Spinal cord (tissue), 10 donors: ENCODE measurements at places on chromosomes 7 and 10. TPM values are rescaled to one million over a fixed set of nuclear protein-coding genes. Genes with fewer than 3 reads are reported as not detected.

DNA sequence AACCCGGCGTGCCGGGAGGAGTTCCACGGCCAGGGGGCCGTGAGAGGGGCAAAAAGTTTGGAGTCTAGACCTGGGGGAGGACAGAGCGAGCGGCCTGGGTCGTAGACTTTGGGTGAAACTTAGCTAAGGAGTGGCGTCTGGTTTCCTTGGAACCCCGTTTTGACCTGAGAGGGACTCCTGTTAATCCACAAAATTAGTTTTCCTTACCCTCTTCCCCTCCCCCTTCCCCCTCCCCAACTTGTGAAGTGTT is 574 bp downstream of the MARCHF5 start:
- DNase-seq, result no peak

DNA sequence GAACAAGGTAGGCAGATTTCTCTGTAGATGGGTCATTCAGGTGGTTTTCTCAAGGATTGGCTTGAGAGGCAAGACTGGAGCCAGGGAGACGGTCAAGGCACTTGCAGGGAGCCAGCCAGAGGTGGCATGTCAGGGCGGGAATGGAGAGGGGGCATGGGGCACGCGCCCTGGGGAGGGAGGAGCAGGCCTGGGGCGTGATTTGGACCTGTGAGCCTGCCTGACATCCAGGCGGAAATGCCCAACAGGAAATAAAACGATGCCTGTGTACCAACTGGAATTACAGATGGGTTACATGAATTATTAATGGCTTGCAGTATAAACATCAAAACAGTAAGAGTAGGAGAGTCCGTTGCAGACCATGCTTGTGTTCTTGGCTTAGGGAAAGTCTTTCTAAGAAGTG is 8.6 kb upstream of the SUN1 start:
- DNase-seq, result peak; percentile 46

Gene OGDHL
- 23.2 TPM for total RNA-seq

DNA sequence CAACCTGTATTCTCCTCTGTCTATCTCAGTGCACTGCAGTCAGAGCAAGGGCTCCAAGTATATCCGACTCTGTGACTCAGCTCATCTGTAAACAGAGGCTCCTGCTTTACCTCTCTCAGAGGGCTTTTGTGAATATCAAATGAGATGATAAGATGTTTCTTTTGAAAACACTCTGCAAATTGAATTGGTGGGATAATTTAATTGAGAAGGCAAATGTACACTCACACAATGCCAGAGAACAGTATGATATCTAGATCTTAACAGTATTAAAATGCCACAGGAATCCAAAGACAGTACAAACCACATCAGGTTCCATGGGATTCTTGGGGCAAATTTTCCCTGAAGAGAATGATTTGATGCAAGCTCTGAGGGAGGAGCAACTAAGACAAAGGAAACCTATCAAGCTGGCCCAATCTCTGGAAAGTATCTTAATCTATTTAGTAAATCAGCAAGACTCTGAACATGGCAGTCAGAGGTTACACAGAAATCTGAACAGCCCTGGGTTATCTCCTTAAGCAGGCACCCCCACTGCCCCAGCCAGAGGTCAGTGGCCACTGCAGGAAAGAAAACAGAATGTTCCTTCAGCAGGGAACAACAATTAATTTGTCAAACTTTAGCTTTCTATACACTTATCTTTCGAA is 45.9 kb downstream of the DOCK4 start:
- DNase-seq, result no peak

Gene CLRN3
- 0.17 TPM for total RNA-seq

- DNase-seq, result no peak
These were observed 669.1 kb upstream of the NRP1 start for GRCh38 chr10:34003561-34003960.

Gene OR2A7
- 2.2 TPM for total RNA-seq

- peak; percentile 9 for DNase-seq
These were observed 165.1 kb downstream of the GLRX3 start for GRCh38 chr10:130301021-130301892.

Gene CFAP43
- total RNA-seq, result 42.5 TPM

- peak; percentile 55 for DNase-seq
These were observed 59.9 kb downstream of the PON1 start for GRCh38 chr7:95264363-95264891.

Gene MYO1G
- total RNA-seq, result 1.4 TPM

- DNase-seq, result no peak
These were observed 87.6 kb downstream of the XRCC2 start for GRCh38 chr7:152588350-152588749.

Gene RAMP3
- 8.9 TPM for total RNA-seq

GRCh38 chr10:121580276-121581116 is 17.7 kb downstream of the FGFR2 start:
- no peak for DNase-seq

Gene NAT16
- 0.40 TPM for total RNA-seq

Gene MEOX2
- total RNA-seq, result 17.0 TPM

DNA sequence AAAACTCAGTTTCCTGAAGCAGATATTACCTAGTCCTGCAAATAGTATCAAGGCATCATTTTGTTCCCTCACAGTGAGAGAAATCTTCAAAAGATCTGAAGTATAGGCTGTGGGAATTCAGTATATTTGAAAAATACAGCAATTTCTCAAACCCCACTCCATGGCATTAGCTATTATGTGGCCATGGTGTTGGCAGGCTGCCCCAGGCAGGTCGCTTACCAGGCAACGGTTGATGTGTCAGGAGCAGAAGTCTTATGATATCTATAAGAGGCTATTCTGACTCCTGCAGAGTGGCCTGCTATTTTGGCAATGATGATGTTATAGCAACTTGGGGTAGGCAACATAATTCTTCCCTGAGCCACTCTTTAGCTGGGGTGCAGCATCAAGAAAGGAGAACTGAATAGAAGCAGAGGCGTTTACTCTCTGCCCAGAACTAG is 187.9 kb downstream of the PLXDC2 start:
- DNase-seq, result no peak

Gene SLC26A5
- 0.44 TPM for total RNA-seq

Gene CEP55
- total RNA-seq, result 7.4 TPM

Gene TUBAL3
- 0.66 TPM for total RNA-seq

Gene PRF1
- total RNA-seq, result 0.44 TPM

Gene HABP2
- total RNA-seq, result 0.50 TPM

DNA sequence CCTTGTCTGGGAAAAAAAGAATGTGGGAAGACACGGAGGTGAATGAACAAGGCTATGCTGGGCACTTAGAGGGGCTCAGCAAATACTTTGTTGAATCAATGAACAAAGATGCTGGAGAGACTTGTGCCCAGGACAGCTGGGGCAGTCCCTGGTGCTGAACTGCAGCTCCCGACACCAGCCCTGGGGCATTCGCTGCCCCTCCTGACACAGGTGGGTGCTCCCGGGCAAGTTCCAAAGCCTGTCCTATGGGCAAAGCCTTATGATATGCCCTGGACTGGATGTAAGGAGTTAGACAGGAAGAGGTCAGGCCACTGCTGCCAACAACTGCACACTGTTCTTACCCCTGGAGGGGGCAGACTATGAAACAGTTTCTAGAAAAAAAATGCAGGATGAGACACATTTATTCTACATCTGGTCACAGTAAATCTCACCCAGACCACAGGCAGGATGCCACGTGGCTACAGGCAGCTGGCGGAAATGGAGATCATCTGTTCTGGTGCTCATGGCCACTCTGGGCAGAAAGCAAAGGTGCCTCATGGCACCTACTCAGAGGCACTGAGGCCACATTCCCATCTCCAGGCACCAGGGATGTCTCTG is 21.9 kb upstream of the FRAT2 start:
- DNase-seq, result no peak

Gene CAV1
- total RNA-seq, result 74.4 TPM

Gene ANKRD61
- 0.11 TPM for total RNA-seq

DNA sequence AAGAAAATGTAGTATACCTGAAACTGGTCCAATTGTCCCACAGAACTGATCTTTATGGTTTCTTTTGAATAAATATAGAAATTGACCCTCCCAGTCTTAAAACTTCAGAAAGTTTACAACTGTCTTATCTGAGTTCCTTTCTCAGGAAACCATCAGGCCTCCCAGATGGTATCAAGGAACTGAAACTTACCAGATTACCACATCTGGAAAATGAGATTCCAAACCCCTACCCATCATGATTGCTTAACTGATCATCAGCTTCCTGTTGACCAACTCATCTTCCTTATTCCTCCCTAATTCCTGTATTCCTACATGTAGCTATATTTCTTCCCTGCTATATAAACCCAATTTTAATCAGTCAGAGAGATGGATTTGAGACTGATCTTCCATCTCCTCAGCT is 5.5 kb downstream of the VWDE start:
- no peak for DNase-seq

DNA sequence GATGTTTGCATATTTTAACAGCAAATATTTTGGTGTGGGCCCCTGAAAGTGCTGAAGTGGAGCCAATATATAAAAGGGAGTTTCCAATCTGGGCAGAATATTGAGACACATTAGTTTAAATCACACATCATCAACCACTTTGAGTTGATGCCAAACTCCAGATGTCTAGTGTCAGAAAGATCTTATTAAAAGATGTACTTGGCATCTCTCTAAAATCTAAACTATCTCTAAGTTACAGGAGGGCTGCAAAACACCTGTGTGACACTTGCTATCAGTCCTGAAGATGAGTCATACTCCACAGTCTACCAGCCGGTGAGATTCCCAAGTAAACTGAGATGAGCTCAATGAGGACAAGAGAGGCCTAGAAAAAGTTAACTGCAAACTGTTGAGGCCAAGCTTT is 11.4 kb downstream of the JAZF1 start:
- DNase-seq, result no peak

Gene SYT15B
- 2.7 TPM for total RNA-seq

- no peak for DNase-seq
These were observed 14.3 kb downstream of the PRF1 start for GRCh38 chr10:70588255-70588654.

GRCh38 chr10:90197766-90198165 is 496.4 kb downstream of the KIF20B start:
- no peak for DNase-seq

Gene ITIH5
- total RNA-seq, result 132 TPM

- no peak for DNase-seq
These were observed 43.0 kb downstream of the ELMO1 start for GRCh38 chr7:37405603-37406122.

GRCh38 chr10:53601260-53601875 is 828.8 kb upstream of the MBL2 start:
- peak; percentile 26 for DNase-seq

Gene CFAP46
- 14.3 TPM for total RNA-seq

- no peak for DNase-seq
These were observed 74.9 kb upstream of the OGDHL start for GRCh38 chr10:49837051-49837478.
